Bone marrow (tissue), 2 donors: ENCODE measurements at places on chromosomes 5 and 9.

DNA sequence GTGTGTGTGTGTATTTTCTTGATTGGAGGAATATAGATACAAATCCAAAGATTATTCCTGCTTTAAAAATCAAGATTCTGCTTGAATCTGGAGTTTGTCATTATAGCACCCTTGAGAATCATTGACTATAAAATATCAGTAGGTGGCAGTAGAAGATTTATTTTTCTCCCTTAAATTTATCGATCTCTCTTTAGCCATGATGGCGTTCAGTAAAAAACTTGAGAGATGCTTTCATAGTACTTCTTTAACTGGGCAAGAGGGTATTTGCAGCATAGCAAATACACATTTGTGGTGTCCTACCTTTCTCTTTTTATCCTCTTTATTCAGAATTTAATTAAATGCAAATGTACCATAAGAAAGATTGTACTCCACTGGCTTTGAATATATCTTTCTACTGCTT, 307.7 kb downstream of the ADGRV1 start:
- DNase-seq, result peak; percentile 29

DNA sequence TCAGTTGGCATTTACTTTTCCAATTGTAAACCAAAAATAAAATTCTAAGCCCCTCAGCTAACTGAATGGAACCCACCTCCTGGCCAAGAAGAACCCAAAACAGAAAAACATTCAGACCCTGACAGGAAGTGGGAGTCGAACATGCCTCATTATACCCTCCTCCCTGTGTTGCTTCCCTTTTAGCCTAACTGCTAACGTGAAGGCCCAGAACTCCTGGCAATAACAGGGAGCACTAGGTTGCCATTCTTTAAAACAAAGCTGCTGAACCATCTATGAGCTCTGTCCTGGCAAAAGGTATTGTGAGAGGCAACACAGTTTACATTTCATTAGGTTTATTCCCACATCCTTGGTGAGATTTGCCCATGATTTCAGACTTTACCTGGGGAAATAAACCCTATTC, 481.4 kb downstream of the CHSY3 start:
- no peak for DNase-seq

DNA sequence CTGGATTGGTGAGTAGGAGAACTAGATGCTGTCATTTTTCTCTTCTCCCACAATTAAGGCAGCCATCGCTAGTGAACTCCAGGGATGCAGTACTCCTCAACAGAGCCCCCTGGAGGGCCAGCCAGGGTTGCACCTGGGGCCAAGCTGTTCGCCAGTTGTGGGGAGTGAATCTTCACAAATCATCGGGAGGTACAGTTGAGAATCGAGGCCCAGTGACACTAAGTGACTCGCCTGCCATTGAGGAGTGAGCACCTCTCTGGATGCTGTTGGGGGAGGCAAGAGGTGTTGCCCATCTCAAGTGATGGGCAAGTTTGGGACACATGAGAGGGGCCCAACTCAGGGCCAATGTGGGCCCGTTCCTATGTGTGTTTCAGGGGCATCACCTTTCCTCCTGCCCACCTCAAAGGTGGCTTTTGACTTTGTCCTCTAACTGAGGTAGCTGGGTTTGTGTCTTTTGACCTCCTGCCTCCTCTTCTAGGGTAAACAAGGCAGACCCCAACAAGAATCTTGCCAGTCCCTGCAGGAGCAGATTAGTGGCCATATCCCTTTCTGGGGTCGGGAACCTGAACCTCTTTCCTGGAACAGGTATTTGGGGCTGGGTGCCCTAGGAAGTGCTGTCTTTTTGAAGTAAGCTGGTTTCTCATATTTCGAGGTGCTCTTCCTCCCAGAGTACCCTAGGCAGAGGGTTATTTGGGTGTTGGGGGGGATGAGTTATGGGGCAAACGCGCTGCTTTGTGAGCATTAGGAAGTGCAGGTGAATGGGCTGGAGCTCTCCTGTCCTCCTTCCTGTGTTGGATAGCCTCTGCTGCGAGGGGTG, 181.2 kb downstream of the MACROH2A1 start:
- DNase-seq, result no peak

GRCh38 chr5:149264439-149265067, 7.1 kb upstream of the AFAP1L1 start:
- no peak for DNase-seq

- DNase-seq, result no peak
Measured at GRCh38 chr9:19471737-19472648, 63.2 kb downstream of the ACER2 start.
